ENCODE measurements at places on chromosomes 1 and 21.

GRCh38 chr1:151829352-151830046 lies 2.1 kb downstream of the RORC start:
- no peak for DNase-seq

DNA sequence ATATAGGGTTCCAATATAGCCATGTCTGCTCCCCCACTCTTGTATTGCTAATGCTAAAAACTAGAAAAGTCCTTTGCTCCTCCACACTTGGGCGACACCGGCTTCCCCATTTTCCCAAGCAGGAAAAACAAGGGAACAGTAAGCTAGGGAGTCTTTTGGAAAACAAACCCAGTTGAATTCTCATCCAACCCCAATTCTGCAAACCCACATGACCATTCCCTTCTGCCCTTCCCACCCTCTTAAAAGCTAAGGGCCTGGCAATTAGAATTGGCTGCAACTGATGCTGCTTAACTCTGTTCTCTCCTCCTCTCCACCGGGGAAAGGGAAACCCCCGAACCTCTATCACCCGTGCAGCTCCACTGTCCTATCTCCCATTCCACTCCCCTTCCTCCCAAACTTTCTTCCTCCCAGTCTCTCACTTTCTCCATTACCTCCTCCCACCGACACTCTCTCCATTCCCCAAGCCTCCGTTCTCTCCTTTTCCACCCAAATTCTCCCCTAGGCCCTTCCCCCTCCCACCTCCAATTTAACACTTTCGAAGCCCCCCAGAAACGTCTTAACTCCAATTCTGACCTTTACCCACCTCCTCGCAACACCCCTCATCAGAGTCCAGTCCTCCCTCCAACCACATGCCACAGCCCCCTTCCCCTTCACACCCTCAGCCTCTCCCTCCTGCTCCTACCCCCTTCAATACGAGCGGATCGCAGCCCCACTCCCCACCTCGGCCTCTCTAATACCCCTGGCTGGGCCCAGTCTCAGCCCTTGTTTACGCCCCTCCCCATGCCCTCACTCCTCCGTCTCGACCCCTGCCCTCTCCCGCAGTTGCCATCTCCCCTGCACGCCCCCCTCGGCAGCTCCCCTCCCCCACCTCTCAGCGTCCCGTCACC lies 701 bp downstream of the DEDD start:
- no peak for DNase-seq

DNA sequence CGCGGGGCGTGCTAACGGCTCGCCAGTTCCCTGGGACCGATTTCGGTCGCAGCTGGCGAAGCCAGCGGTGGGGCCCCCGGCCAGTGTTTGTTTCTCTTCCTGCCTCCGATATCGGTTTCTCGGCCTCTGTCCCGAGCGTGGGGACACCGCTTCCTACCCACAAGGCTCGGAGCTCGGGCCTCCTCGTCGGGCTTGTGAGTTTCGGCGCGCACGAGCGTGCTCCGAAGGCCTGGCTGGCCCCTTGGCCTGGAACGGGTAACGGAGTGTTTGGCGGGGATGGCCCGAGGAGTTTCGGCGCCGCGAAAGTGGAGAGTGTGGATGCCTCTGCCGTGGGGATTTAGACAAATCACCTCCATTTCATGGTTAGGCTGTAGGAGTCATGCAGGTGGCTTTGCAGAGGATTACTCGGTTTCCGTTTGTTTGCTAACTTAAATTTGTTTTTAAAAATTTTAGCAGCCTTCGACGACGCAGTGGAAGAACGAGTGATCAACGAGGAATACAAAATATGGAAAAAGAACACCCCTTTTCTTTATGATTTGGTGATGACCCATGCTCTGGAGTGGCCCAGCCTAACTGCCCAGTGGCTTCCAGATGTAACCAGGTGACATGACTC lies 559 bp downstream of the RBBP4 start:
- DNase-seq, result no peak

- DNase-seq, result no peak
These were observed 23.5 kb downstream of the PROK1 start for GRCh38 chr1:110474444-110474843.

DNA sequence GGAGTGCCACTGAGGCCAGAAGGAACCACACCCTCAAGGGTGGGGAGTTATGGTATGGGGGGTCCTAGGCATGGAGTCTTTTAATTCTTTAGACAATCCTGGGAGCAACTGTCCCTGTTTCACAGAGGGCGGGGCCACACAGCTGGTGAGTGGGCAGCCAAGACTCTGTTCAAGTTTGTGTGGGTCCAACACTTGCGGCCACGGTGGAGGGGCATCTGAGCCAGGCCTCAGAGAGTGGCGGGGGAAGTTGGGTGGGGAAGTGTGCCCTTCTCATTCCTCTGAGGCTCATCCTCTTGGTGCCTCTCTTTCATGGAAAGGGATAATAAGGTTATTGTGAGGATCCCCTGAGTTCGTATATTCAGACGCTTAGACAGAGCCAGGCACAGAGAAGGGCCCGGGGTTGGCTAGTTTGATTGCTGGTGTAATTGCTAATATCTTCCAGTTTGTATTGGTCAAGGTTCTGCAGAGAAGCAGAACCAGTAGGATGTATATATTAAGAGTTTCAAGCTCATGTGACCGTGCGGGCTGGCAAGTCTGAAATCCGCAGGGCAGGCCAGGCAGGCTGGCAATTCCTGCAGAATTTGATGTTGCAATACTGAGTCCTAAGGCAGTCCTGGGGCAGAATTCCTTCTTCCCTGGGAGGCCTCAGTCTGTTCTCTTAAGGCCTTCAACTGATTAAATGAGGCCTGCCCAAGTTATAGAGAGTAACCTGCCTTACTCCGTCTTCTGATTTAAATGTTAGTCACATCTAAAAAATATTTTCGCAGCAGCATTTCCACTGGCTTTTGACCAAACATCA lies 15.9 kb downstream of the PCSK9 start:
- DNase-seq, result no peak

DNA sequence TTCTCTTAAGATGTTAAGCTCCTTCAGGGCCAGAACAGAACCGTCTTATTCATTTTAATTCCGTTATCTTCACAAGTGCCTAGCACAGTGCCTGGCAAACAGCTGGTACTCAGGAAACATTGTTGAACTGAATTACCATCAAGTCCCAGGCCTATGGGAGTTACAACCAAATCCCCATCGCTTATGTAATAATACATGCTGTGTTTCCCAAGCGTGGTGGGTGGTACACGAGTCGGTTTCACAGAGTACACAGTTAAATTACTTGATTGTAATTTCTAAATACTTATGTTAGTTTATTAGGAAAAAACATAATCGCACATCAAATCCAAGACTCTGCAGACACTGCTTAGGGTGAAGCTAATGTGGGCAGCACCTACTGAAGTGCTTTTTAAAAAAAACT lies 1.0 kb downstream of the ANGEL2 start:
- DNase-seq, result peak; percentile 20

DNA sequence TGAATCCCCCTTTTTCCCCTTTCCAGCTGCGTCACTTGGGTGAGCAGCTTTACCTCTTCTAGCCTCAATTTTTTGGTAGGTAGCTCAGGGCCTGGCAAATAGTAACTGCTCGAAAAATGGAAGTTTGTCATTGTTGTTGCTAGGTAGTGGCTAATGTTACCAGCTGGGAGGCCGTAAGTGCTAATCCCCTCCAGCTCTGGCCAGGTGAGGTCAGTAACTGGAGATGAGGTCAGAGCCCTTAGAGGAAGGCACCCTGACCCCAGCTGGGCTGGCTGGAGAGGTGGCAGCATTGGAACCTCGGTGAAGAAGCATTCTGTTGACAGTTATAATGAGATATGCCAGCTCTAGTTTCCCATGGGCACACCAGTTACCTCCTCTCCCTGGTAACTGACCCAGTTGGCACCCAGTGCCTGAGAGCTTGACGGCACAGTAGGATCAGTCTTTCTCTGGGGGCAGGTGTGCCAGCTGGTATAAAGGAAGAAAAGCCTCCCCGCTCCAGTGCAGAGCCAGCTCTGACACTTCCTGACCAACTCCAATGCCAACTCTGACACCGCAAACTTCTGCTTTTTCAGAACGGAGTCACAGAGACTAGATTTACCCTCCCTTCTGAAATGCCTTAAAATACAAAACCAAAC lies 35.0 kb upstream of the SLC2A1 start:
- no peak for DNase-seq

- DNase-seq, result peak; percentile 52
These were observed 3.2 kb upstream of the CCNL2 start for GRCh38 chr1:1402072-1402900.

DNA sequence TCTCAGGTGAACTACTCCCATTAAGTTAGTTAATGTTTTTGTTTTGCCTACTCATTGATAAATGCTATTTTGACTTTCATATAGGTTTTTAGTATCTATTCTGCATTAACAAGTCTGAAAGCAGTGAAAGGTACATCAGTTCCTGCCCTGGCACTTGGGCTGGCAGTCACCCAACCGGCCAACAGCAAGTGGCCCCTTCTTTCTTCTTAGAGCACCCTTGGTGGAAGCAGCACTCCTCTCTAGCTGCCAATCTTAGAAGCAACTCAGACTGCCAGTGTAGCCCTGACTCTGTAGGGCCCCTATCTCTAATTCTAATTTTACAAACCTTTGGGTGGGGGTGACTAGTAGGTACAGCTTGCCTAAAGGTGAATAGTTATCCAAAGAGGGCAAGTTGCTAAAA lies 155.7 kb downstream of the FGGY start:
- no peak for DNase-seq

GRCh38 chr1:60149251-60149650 lies 75.7 kb upstream of the C1orf87 start:
- no peak for DNase-seq
